Gastrocnemius medialis (tissue), 4 donors: ENCODE measurements at places on chromosomes 2 and 18. TPM values are rescaled to one million over a fixed set of nuclear protein-coding genes. Genes with fewer than 3 reads are reported as not detected.

DNA sequence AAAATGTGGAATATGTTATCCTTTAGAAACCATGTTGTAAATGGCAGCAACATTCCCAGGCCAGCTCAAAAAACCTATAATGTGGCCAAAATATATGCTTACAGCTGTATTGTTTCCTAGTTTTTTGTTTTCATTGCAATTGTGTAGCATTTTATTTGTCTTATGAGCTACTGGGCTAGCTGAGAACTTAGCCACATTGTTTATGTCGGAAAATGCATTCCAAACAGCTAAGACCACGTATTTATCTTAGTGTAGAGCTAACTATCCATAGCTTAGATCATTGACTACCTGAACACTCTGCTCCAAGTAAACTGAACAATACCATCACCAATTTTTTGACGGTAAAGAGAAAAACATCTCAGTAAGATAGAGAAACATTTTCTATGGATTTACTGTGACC lies 38.4 kb downstream of the METAP1D start:
- H3K4me3 ChIP-seq, result no peak overlapping the region
- no peaks in the 10 kb centered on the region for H3K27me3 ChIP-seq
- DNase-seq, result no peak
- H3K36me3 ChIP-seq, result no peaks in the 10 kb centered on the region
- H3K4me1 ChIP-seq, result no peaks in the 10 kb centered on the region
- H3K27ac ChIP-seq, result no peak overlapping the region

- H3K27me3 ChIP-seq, result peaks cover 6% of the 10 kb centered on the region
- no peak overlapping the region for H3K4me3 ChIP-seq
- H3K36me3 ChIP-seq, result no peaks in the 10 kb centered on the region
Measured at GRCh38 chr2:1593371-1594122, 150.8 kb downstream of the PXDN start.

- H3K27me3 ChIP-seq, result no peaks in the 10 kb centered on the region
- no peak overlapping the region for H3K4me3 ChIP-seq
- H3K36me3 ChIP-seq, result no peaks in the 10 kb centered on the region
- no peak for DNase-seq
- no peak overlapping the region for H3K27ac ChIP-seq
Measured at GRCh38 chr2:216546241-216546640, 47.6 kb downstream of the RPL37A start.

DNA sequence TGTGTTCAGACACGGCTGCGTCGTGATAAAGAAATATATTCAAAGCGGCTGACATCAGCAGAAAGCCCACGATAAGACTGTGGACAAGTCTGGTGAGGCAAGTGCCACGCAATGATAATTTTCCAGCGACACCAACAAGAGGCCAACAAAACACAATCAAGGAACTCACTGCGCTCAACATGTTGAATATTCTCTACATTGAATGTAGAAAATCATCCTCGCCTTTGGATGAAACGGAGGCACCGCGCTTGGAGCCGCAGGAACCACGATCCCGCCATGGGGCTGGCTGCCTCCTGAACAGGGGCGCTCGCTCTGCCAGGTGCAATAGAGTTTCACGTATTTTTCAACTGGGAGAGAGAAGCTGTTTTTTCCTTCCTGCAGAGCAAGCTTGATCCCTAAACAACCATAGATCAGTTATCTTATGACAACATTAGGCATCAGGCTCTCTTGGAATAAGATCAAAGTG lies 220.3 kb downstream of the ATAD2B start:
- no peaks in the 10 kb centered on the region for H3K27me3 ChIP-seq
- H3K4me1 ChIP-seq, result peaks cover 8% of the 10 kb centered on the region
- no peak overlapping the region for H3K4me3 ChIP-seq

- no peak overlapping the region for H3K4me3 ChIP-seq
- H3K4me1 ChIP-seq, result no peaks in the 10 kb centered on the region
Measured at GRCh38 chr2:234322766-234323465, 174.0 kb downstream of the ARL4C start.

DNA sequence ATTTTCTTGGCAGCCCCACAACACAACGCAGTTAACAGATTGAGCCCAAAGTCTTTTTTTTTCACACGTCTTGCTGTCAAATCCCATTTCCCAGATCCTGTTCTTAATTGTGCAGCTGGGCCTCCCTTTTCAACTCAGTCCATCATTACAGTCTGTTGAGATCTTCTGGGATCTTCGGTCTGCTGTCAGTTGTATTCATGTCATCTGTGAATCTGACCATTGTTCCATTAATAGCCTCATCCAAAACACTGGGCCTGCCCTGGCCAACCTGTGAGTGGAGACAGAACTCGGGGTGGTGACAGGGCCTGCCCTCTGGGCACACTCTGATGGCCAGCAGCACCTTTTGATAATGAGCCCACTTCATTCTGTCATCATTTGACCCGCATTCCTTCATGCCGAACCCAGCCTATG lies 39.7 kb upstream of the SEMA4C start:
- no peak overlapping the region for H3K27ac ChIP-seq
- H3K27me3 ChIP-seq, result no peaks in the 10 kb centered on the region
- no peaks in the 10 kb centered on the region for H3K36me3 ChIP-seq
- no peak for DNase-seq
- H3K4me1 ChIP-seq, result peaks cover 27% of the 10 kb centered on the region

DNA sequence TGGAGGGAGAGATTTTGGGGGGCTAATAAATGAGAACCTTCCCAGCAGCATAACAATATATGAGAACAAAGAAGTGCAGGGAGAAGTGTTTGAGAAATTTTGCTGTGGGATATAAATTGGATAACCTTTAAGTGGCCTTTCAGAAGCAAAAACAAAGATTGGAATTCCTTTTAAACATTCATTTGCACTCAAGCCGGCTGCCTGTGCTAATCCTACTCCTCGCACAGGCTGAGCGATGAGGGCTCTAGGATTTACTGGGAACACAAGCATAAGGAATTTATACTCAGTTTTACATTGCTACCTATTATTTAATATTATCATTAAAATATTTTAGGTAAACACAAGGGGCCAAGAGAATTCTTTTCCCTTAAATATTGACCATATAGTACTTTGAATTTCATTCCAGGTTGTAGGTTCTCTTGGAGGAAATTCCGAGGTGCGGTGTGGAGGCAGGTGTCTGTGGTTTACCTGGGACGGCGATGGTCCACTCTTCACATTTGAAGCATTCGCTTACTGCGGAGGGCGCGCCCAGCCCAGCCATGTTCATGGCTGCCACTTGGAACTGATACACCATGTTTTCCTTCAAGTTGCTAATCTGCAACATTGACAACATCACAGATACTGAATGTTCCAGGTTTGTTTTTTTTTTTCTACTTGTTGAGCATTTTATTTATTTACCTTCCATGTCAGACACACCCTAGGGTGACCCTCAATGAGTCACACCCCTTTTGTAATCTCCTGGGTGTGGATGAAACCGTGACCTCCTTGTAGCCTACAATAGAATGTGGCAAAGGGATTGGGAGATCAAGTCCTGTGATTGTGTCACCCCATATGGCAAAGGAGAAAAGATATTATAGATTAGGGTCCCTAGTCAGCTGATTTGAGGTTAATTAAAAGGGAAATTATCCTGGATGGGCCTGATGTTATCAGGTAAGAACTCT lies 100.1 kb downstream of the MYOM1 start:
- no peaks in the 10 kb centered on the region for H3K36me3 ChIP-seq
- no peak for DNase-seq
- H3K27me3 ChIP-seq, result no peaks in the 10 kb centered on the region
- peaks cover 8% of the 10 kb centered on the region for H3K4me1 ChIP-seq
- no peak overlapping the region for H3K4me3 ChIP-seq

GRCh38 chr2:219439506-219439905 lies 4.9 kb downstream of the SPEG start:
- H3K4me1 ChIP-seq, result peaks cover 72% of the 10 kb centered on the region
- DNase-seq, result peak; percentile 59
- no peak overlapping the region for H3K4me3 ChIP-seq
- no peaks in the 10 kb centered on the region for H3K27me3 ChIP-seq
- H3K27ac ChIP-seq, result peak overlapping the region; percentile 95

DNA sequence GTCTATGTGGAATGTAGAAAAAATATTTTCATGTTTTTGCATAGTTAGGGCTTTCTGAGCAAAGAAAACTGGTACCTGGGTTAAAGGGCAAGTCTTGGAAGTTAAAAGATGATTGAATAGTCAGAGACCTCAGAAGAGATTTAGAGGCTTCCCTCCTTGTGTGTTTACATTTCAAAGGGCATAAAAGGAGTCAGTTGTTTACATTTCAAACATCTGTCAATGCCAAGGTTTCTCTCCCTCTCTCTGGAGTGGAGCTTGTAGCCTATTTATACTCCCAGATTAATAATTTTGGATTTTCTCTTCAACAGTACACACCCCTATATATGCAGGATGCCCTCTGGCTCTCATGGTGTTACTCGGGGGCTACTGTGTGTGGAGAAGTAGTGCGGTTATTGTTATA lies 8.6 kb downstream of the M1AP start:
- H3K27me3 ChIP-seq, result no peaks in the 10 kb centered on the region
- H3K4me1 ChIP-seq, result no peaks in the 10 kb centered on the region
- H3K4me3 ChIP-seq, result no peak overlapping the region
- no peak overlapping the region for H3K27ac ChIP-seq
- H3K36me3 ChIP-seq, result no peaks in the 10 kb centered on the region

DNA sequence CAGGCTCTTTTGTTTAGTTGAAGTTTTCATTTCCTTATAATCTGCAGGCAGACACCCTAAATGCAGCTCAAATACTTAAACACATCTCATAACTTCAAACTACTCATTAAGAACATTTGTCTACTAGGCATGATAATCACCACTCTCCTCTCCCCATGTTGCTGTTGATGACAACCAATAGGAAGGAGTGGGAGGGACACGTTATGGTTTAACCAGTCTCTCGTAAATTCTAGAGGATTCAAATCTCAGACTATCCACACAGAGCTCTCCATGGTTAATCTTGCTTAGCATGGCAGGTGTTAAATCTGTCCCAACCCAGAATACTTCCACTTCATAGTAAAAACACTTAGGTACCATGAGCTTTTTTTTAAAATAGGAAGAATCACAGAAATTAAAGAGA lies 127.4 kb upstream of the AQP4 start:
- no peaks in the 10 kb centered on the region for H3K4me1 ChIP-seq
- no peak overlapping the region for H3K4me3 ChIP-seq
- no peak overlapping the region for H3K27ac ChIP-seq
- no peaks in the 10 kb centered on the region for H3K36me3 ChIP-seq

- peaks cover 8% of the 10 kb centered on the region for H3K4me1 ChIP-seq
- no peak for DNase-seq
- no peaks in the 10 kb centered on the region for H3K27me3 ChIP-seq
- H3K4me3 ChIP-seq, result peak overlapping the region; percentile 27
Measured at GRCh38 chr2:209525834-209526281, 102.0 kb downstream of the MAP2 start.

DNA sequence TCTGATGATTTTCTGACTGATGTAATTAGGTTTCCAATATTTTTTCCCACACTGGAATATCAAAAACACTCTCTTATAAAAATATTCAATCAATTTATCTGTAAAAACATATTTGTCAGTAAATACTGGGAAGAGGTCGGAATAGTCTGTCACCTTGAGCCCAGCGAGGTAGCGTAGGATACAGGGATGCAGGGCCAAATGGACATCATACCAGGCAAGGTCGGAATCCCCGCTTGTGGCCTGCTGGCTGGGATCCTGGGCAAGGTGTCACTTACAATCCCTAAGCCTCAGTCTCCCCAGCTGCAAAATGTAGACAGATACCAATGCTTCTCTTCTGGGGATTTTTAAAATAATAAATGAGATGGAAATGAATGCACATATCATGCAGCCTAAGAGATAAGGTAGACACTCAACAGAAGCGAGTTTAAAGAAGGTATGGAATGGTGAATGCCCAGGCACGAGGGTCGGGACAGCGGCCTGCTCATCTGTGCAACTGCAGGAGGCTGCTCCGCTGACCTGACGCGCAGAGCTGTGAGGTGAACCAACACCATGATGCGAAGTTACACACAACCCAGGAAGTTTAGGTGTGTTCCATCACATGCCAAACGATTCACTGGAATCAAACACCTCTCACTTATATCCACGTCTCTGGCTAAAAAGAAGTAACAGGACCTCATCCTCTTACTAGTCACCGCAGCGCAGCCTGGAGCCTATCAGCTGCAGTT lies 98.2 kb downstream of the EIPR1 start:
- no peaks in the 10 kb centered on the region for H3K4me1 ChIP-seq
- H3K4me3 ChIP-seq, result no peak overlapping the region
- no peaks in the 10 kb centered on the region for H3K36me3 ChIP-seq

- no peak overlapping the region for H3K4me3 ChIP-seq
- H3K36me3 ChIP-seq, result no peaks in the 10 kb centered on the region
- peaks cover 23% of the 10 kb centered on the region for H3K4me1 ChIP-seq
- H3K27ac ChIP-seq, result no peak overlapping the region
- no peak for DNase-seq
- H3K27me3 ChIP-seq, result no peaks in the 10 kb centered on the region
Measured at GRCh38 chr2:121202541-121203310, 82.3 kb downstream of the TFCP2L1 start.

- DNase-seq, result no peak
- H3K36me3 ChIP-seq, result no peaks in the 10 kb centered on the region
- H3K27ac ChIP-seq, result no peak overlapping the region
Measured at GRCh38 chr2:35035883-35036282, 1319.7 kb upstream of the CRIM1 start.

GRCh38 chr2:47077442-47078117 lies 77.5 kb downstream of the STPG4 start:
- no peak for DNase-seq
- no peak overlapping the region for H3K27ac ChIP-seq
- H3K4me3 ChIP-seq, result no peak overlapping the region
- peaks cover 9% of the 10 kb centered on the region for H3K4me1 ChIP-seq
- no peaks in the 10 kb centered on the region for H3K36me3 ChIP-seq

GRCh38 chr2:147869934-147870333 lies 25.1 kb downstream of the ACVR2A start:
- H3K4me1 ChIP-seq, result peaks cover 36% of the 10 kb centered on the region
- no peak for DNase-seq
- H3K27ac ChIP-seq, result no peak overlapping the region
- no peaks in the 10 kb centered on the region for H3K36me3 ChIP-seq

GDF7 gene
- 0.07 TPM for total RNA-seq

SERPINB10 gene
- not detected for total RNA-seq

RGPD4 gene
- total RNA-seq, result not detected

DNER gene
- 1.7 TPM for total RNA-seq

OXER1 gene
- total RNA-seq, result not detected

FAM237A gene
- not detected for total RNA-seq

TMEM87B gene
- total RNA-seq, result 3.4 TPM

OTOS gene
- not detected for total RNA-seq
